Hair follicular keratinocyte (primary cell): ENCODE measurements at places on chromosomes 3 and 15. TPM values are rescaled to one million over a fixed set of nuclear protein-coding genes. Genes with fewer than 3 reads are reported as not detected.

The ILDR1 gene
- total RNA-seq: 0.42 and 0.55 TPM in 2 replicates

The GPR62 gene
- total RNA-seq: not detected in 2 replicates

The SLC30A4 gene
- total RNA-seq: 1.7 and 4.0 TPM in 2 replicates

The SLCO2A1 gene
- total RNA-seq: under 0.01 TPM in 2 replicates

The CACNA2D3 gene
- not detected in 2 replicates for total RNA-seq

The ECE2 gene
- total RNA-seq: not detected in 2 replicates

The PP2D1 gene
- total RNA-seq: not detected in 2 replicates

The CLSTN2 gene
- 0.53 TPM in 1 of 2 replicates, not detected in the other for total RNA-seq

The NTRK3 gene
- not detected in 2 replicates for total RNA-seq

The CAMK2N2 gene
- 1.2 and 1.4 TPM in 2 replicates for total RNA-seq

The CELSR3 gene
- 1.0 and 1.1 TPM in 2 replicates for total RNA-seq

The NKIRAS1 gene
- 5.2 and 6.2 TPM in 2 replicates for total RNA-seq

The P2RY12 gene
- total RNA-seq: not detected in 2 replicates

The GNB5 gene
- total RNA-seq: 39.3 and 62.9 TPM in 2 replicates

The FAM81A gene
- total RNA-seq: 0.04 TPM in 1 of 2 replicates, not detected in the other

The KLF15 gene
- not detected in 2 replicates for total RNA-seq

The MST1R gene
- 17.8 and 21.9 TPM in 2 replicates for total RNA-seq

The EPHB3 gene
- total RNA-seq: 4.2 and 6.7 TPM in 2 replicates

The OCA2 gene
- not detected in 2 replicates for total RNA-seq

The SLC28A1 gene
- total RNA-seq: not detected in 2 replicates

The GOLGA8G gene
- total RNA-seq: not detected in 2 replicates

The TMEM212 gene
- not detected in 2 replicates for total RNA-seq

The PLAAT1 gene
- 0.19 and 0.55 TPM in 2 replicates for total RNA-seq

The ZNF385D gene
- total RNA-seq: 0.08 TPM in 1 of 2 replicates, not detected in the other

The DNAH12 gene
- not detected in 2 replicates for total RNA-seq

The CX3CR1 gene
- not detected in 2 replicates for total RNA-seq

The PRRT3 gene
- total RNA-seq: 0.80 and 1.1 TPM in 2 replicates

The SLC28A2 gene
- total RNA-seq: not detected in 2 replicates

The RTP1 gene
- total RNA-seq: not detected in 2 replicates

The TBC1D23 gene
- total RNA-seq: 21.9 and 29.9 TPM in 2 replicates

The GOLGA8N gene
- 0.49 and 0.94 TPM in 2 replicates for total RNA-seq

The RASGRF1 gene
- total RNA-seq: not detected in 2 replicates

The MEF2A gene
- total RNA-seq: 15.9 and 19.4 TPM in 2 replicates

The ABI3BP gene
- total RNA-seq: 2.2 and 2.7 TPM in 2 replicates

The ALDH1A2 gene
- total RNA-seq: 0.70 TPM in 1 of 2 replicates, not detected in the other

The SERPINI1 gene
- total RNA-seq: 2.2 and 2.5 TPM in 2 replicates

The TRIM69 gene
- 4.8 and 8.4 TPM in 2 replicates for total RNA-seq

The ZCWPW2 gene
- total RNA-seq: 0.23 and 0.42 TPM in 2 replicates

The LRRC15 gene
- total RNA-seq: not detected in 2 replicates

The BLOC1S6 gene
- 28.6 and 33.6 TPM in 2 replicates for total RNA-seq

The AQP9 gene
- 0.08 TPM in 2 replicates for total RNA-seq

The GOLGA6D gene
- not detected in 2 replicates for total RNA-seq

The IGSF10 gene
- total RNA-seq: not detected in 2 replicates

The AGBL1 gene
- total RNA-seq: not detected in 2 replicates

The CFAP100 gene
- not detected in 2 replicates for total RNA-seq

The BLM gene
- 3.0 and 9.9 TPM in 2 replicates for total RNA-seq

The TLR9 gene
- not detected in 2 replicates for total RNA-seq

The CPNE9 gene
- total RNA-seq: not detected in 2 replicates

The MUC13 gene
- not detected in 2 replicates for total RNA-seq
